KBM-7 (cell line): ENCODE measurements at places on chromosomes 13 and 19.

GRCh38 chr19:43984687-43985000, 656 bp downstream of the ZNF155 start:
- DNase-seq, result no peak

GRCh38 chr13:73961181-73961580, 173.0 kb downstream of the KLF12 start:
- no peak for DNase-seq

DNA sequence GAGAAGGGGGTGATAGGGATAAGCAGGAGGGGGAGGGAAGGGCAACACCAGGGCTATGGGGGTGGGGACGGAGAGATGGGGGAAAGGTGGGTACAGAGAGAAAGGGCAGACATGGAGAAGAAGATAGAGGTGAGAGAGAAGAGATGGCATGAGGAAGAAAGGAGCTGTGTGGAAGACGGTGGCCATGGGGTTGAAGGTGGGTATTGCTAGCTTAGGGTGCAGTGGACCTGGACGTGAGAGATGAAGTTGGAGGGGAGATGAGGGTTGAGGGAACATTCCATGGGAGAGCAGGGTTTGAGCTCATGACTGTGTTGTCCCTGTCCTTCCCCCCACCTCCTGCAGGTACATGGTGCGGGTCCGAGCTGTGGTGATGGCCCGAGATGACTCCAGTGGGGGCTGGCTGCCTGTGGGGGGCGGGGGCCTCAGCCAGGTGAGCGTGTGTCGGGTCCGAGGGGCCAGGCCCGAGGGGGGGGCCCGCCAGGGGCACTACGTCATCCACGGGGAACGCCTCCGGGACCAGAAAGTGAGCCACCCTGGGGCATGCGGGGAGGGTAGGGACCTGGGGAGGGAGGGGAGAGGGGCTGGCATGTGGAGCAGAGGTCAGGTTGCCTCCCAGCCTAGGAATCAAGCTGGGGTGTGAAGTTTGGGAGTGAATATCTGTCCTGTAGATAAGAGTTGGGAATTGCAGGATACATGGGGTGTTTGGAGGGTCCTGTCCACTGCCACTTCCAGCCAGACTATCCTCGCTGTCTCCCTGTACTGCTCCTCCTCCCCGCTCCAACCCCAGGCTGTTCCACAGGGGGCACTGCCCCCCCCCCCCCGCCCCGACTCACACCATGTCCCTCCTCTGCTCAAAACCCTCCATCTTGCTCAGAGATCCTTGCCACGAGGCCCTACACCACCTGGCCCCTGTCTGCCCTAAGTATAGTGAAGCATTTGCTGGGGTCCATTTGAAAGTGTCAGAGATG, 1.7 kb downstream of the SPRED3 start:
- no peak for DNase-seq

- no peak for DNase-seq
Measured at GRCh38 chr13:35966024-35966423, 165.2 kb downstream of the DCLK1 start.

- DNase-seq, result no peak
Measured at GRCh38 chr13:21481359-21481758, 22.3 kb upstream of the ZDHHC20 start.
